Activated T-cell treated with anti-CD3 and anti-CD28 coated beads, Interleukin-2, amount 50 U/mL, for 72 hours (primary cell): ENCODE measurements at places on chromosomes 12 and 14.

GRCh38 chr14:105709281-105710118 lies 183.1 kb downstream of the TMEM121 start:
- DNase-seq: no peak

- peak; percentile 81 for DNase-seq
Measured at GRCh38 chr12:49763006-49763591, 21.7 kb downstream of the TMBIM6 start.

GRCh38 chr12:62552906-62553556 lies 86.4 kb downstream of the MON2 start:
- no peak for DNase-seq

GRCh38 chr14:80902608-80903007 lies 38.9 kb downstream of the CEP128 start:
- no peak for DNase-seq

- DNase-seq: no peak
Measured at GRCh38 chr14:69701857-69702256, 65.1 kb upstream of the SRSF5 start.

- no peak for DNase-seq
Measured at GRCh38 chr12:6979021-6979420, 8.3 kb downstream of the EMG1 start.

DNA sequence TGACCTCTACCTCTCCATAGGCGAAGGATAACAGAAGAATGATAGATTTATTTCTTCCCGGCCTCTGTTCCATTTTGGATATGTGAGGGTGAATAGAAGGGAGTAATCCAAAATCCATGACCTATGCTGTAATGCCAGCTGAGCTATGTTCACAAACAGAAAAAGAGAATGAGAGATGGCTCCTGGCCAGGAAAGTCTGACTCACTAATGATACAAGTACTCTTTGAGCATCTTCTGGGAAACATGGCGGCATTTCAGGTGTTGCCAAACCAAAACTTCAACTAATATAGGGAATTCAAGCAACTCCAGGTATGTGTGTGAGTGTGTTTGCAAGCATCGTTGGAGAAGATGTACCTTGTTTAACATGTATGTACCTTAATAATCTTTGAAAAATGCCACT lies 55.1 kb downstream of the MED13L start:
- DNase-seq: peak; percentile 22

DNA sequence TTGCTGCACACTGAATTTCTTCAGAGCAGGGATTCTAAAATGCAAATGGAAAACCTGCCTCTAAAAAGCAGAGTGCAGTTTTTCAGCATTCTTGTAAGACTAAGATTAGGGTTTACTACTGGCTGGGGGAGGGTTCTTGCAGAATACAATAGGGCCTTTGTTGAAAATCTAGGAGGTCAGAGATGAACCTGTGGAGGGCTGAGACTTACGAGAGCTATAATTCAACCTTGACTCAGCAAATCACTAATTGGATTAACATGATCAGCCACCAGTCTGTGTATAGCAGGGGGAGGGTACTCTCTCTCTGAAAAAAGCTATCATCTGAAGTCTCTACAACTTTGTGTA lies 92.6 kb upstream of the HIF1A start:
- DNase-seq: no peak

GRCh38 chr14:68784226-68784910 lies 8.5 kb downstream of the ZFP36L1 start:
- DNase-seq: peak; percentile 14

- peak; percentile 93 for DNase-seq
Measured at GRCh38 chr12:113358381-113359132, at the start of gene PLBD2. TSS of gene PLBD2 (plus strand) at chr12:113358587. CDS start at chr12:113358601, 14 bp downstream.

DNA sequence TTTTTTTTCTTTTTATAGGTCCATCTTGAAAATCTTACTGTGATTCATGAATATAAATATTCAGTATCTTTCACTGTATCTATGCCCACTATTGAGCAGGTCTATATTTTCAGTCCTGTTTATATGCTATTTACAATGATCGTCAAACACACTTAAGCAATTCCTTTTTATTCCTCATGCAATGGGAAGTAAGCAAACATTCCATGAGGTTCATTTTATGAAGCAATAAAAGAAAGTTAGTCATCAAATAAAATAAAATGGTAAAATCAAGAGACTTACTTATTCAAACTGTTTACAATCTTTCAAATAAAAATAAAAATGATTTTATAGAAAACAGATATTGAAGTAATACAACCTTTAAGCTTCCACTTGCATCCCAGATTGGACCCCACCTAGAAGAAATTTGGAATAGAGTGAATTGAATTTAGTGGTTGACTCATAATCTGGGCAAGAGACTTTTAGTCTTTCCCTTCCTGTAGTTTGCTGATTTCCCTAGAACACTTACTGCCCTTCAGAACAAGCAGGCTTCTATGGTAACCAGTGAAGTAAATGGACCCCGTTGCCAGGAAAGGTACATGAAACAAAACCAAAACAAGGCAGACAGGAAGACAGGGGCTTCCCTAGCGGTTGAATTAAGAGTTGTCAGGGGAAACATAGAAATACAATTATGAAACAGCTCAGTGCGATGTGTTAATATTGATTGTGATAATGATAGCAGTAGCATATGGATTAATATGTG lies 241.0 kb upstream of the ATP2B1 start:
- DNase-seq: peak; percentile 54

- DNase-seq: no peak
Measured at GRCh38 chr12:106299202-106299774, 3.2 kb upstream of the TCP11L2 start.

DNA sequence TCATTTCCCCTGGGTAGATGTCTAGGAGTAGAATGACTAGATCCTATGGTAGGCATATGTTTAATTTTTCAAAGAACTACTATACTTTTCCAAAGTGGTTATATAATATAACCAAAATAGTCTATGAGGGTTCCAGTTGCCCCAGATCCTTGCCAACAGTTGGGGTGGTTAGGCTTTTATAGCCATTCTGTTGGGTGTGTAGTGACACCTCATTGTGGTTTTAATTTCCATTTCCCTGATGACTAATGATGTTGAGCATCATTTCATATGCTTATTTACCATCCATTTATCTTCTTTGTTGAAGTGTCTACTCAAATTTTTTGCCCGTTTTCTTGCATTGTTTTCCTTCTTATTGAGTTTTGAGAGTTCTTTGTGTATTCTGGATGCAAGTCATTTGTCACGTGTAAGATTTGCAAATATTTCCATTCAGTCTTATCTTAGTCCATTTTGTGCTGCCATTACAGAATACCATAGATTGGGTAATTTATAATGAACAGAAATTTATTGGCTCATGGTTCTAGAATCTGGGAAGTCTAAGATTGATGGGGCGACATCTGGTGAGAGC lies 4.7 kb downstream of the SYNE2 start:
- peak; percentile 23 for DNase-seq

DNA sequence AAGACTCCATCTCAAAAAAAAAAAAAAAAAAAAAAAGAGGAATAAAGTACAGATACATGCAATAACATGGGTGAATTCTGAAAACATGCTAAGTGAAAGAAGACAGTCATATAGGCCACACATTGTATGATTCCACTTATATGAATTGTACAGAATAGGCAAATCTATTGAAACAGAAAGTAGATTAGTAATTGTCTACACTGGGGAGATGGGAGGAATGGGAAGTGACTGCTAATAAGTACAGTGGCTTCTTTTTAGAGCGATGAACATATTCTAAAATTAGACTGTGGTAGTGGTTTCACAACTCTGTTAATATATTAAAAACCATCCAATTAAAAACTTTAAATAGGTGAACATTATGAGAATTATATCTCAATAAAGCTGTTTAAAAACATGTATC lies 74.4 kb downstream of the ANKS1B start:
- no peak for DNase-seq

- no peak for DNase-seq
Measured at GRCh38 chr14:93064411-93065271, 51.1 kb downstream of the ITPK1 start.

GRCh38 chr12:100993916-100994450 lies 199.4 kb downstream of the ANO4 start:
- DNase-seq: no peak

DNA sequence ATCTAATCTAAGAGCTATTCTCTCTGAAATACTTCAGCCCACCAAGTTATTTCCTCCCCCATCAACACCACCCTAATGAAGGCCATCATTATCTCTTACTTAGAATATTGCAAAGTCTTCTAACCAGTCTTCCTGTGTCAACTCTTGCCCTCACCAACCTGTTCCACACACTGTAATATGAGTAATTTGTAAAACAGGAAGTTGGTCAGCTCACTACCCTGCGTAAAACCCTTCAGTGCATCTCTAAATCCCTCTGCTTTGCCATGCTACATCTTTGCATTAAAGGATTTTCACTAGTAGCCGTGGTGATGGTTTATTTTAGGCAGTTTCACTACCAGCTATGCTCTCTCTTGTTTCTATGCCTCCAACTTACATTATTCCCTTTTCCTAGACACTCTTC lies 70.0 kb downstream of the KIF21A start:
- peak; percentile 10 for DNase-seq

DNA sequence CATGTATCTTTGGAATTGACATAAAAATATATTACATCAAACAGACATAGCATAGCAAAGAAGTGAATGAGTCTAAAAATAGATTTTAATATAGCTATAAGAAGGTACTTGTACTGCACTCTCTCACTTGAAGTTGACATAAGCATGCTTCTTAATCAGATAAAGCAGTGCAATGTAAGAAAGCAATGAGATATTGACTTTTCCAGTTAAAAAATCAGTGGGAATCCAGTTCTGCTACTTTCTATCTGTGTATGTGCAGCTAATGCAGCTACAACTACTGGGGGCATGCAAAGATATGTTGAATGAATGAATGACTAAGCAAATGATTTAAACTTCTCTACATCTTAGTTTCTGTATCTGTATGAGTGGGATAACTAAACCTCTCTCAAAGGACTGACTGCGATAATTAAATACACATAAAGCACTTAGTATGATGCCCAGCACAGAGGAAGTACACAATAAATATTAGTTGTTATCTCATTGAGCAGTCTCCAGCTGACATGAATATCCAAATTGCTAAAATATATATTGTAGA lies 10.3 kb downstream of the WASHC3 start:
- DNase-seq: no peak

DNA sequence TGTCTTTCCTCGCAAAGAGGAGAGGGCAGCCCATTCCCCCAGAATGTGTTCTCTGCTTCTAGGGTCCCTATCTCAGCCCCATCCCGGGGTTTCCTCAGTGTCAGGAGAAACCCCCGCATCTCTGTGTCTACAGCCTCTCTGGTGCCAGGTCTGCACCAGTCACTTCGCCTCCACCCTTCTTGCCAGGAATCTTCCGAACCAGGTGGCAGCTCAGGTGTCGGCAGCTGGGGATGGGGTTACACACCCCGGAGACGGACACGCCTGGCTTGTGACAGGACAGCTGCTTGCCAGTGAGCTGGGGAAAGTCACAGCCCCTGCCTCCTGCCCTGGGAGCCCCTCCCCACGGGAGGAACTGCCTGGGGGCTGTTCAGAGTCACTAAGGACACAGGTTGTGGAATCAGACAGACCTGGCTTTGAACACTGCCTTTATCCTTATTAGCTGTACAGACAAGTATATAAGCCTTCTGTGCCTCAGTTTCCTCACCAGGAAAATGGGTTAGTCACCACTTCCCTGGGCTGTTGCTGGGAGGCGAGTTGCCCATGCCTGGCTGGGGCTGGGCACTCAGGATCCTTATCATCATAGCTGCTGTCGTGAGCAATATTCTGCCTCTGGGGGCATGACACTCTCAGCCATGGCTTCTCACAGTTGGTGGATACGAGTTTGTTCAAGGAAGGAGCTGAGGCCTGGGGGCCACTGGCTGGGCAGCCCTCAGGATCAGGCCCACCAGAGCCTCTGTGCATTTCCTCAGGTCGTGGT lies 10.8 kb downstream of the HIP1R start:
- no peak for DNase-seq

DNA sequence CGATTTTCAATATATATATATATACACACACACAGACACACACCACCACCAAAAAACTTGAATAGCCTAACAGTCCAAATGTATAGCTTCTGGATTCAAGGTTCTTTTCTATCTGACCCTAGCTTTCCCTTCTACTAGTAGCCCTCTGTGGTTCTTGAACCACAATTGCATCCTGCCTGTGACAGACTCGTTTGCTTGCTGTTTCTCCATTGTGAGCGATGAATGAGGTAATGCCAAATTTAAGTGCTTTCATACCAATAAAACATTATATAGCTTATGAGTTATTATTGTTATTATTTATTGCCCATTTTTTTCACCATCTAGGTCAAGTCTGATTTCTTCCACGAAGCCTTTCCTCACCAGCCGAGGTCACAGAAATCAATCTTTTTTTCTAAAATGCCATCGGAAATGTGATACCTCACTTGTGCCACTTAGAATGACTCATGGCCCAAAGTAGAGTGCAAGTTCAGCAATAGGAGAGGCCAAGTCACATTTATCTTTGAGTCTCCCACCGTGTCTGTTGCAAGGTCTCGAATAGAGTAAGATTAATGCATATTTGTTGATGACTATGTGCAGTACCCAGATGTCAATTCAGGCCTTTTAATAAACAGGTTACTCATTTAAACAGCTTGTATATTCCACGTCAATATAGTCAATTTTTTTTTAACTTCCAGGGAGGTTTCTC lies 1015.8 kb upstream of the SEL1L start:
- no peak for DNase-seq

- DNase-seq: no peak
Measured at GRCh38 chr12:59040656-59041055, 120.4 kb upstream of the LRIG3 start.

- DNase-seq: no peak
Measured at GRCh38 chr12:58564721-58565120, 355.6 kb downstream of the LRIG3 start.

- peak; percentile 37 for DNase-seq
Measured at GRCh38 chr12:26318661-26319068, 123.3 kb downstream of the SSPN start.

DNA sequence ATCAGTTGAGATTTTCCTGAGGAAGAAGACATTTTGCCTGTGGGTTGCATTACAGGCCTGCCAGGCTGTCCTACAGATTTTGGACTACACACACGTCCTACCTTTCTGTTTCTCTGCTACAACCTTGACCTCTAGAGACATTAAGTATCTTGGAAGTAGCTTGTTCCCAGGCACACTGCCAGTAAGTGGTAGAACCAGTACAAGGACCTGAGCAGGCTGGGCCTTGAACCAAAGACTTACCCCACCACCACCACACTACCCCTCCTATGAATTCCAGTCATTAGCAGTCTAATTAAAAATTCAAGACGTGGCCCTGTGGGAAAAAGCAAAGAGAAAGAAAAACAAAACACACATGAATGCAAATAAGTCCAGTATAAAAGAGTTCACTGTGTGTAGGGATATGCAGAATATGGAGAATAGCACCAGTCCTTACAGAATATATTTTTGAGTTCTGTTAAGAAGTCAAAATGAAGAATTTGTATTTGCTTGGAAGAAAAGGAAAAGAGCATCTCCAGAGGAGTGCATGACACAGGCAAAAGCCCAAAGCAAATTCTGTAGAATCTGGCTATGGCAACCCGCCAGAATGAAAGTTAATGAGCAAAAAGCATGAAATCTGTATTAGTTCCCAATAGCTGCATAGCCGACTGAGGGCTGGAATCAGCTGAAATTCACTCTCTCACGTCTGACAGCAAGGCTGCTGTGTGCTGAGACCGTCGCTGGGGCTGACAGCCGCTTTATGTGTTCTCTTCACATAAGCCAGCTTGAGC lies 74.3 kb upstream of the ST8SIA1 start:
- no peak for DNase-seq

GRCh38 chr14:55891692-55892091 lies 226.5 kb upstream of the PELI2 start:
- DNase-seq: no peak

GRCh38 chr14:76719666-76720065 lies 41.6 kb upstream of the VASH1 start:
- DNase-seq: no peak

- peak; percentile 70 for DNase-seq
Measured at GRCh38 chr12:55736780-55737580, 5.9 kb upstream of the GDF11 start.
